NCI-H1436 (cell line): ENCODE measurements at places on chromosomes 5 and 9.
A peak's percentile ranks its signal among the peaks of the same experiment; 100 is the strongest.

DNA sequence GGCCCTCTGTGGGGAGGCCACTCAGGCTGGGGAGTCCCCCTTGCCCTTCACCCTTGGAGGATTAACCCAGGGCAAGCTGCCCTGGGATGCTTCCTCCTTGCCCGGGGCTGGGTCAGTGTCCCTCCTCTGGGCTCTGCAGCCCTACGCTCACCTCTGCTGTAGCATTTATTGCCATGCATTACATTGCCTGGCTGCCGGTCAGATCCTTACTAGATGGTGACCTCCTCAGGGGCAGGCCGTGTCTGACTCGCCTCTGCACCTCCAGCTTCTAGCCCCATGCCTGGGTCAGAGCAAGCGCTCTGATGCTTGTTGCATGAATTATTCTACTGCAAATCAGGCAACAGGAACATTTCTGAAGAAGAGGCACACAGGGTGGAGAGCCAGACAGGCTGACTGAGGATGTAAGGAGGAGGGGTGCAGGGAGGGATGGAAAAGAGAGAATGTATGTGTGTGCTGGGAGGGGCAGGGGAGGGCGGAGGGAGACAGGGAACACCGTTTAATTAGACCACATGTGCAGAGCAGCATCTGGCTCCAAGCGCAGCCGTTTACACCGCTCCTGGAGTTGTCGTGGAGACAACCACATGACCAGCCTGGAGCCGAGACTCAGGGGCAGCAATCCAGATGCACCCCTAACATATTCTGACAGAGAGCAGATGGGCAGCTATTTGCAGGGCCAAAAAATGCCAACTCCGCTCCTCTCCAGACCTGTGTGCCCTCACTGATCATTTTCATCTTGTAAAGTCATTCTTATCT is 117.0 kb downstream of the CRB2 start:
- no peak for DNase-seq

GRCh38 chr9:117952581-117952980 is 248.4 kb downstream of the TLR4 start:
- DNase-seq: no peak

- no peak for DNase-seq
Observed at GRCh38 chr5:79922626-79923025, 68.4 kb downstream of the MTX3 start.

DNA sequence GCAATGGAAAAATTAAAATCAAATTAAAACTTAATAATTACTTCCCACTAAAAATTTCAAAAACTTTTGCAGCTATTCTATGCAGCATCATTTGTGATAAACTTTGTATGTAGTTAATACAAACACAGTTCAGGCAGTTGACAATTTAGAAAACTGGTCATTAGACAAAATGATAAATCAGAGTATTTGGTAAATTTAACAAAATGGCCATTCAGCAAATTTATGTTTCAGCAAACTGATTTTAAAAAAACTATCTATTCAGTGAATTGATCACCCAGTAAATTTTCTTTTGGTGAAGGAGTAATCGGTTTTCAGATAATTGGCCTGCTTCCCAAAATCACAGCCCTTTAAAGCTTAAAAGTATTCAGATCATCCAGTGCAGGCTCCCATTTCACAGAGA is 116.3 kb downstream of the RFX3 start:
- no peak for DNase-seq

DNA sequence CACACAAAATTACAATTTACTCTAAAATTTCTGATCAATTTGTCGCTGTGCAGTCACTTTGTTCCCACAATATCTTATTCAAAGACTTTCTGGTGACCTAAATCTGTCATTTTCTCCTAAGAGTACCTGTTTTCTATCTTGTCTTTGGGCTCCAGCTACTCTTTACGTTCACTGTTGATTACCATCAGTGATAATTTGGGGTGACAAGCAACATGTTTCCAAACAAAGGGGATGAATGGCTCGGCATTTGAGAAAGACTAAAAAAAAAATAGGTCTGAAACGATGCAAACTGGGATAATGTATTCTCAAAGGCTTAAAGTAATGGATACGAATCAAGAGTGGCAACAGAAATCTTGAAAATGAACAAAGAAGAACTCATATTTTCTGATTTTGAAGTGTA is 205.2 kb upstream of the DAB2 start:
- DNase-seq: no peak

- no peak for DNase-seq
Observed at GRCh38 chr9:98846081-98846480, 38.6 kb downstream of the GALNT12 start.

GRCh38 chr9:70534061-70534460 is 119.6 kb upstream of the KLF9 start:
- DNase-seq: no peak

- peak; percentile 61 for DNase-seq
Observed at GRCh38 chr9:136439481-136440408, at the start of gene INPP5E. TSS of gene INPP5E (minus strand) at chr9:136439845. CDS start at chr9:136439419, 426 bp downstream.

- no peak for DNase-seq
Observed at GRCh38 chr9:120326049-120326693, 253.8 kb downstream of the CDK5RAP2 start.

DNA sequence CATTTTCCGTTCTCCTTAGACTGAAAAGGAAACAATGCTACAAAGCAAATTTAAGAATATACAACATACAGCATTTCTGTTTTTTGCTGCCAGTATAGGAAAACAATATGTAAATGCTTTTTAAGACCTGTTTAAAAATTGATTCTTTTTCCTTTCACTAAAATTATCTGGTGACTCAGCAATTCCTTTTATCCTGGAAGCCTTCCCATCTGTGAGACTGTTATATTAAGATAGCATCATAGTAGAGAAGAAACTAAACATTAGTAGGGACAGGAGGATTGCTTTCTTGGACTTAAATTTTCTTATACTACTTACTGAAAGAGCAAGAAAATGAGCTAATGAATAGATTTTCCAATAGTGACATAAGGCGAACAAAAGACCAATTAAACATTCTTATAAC is 30.0 kb upstream of the GPR21 start:
- DNase-seq: no peak

GRCh38 chr5:114467729-114468128 is 105.9 kb downstream of the KCNN2 start:
- DNase-seq: no peak
